Ovary (tissue), 10 donors: ENCODE measurements at places on chromosomes 4 and X. TPM values are rescaled to one million over a fixed set of nuclear protein-coding genes. Genes with fewer than 3 reads are reported as not detected.

GRCh38 chrX:14124562-14124961 lies 94.9 kb upstream of the GEMIN8 start:
- H3K4me1 ChIP-seq = no peaks in the 10 kb centered on the region
- no peak overlapping the region for H3K4me3 ChIP-seq
- no peaks in the 10 kb centered on the region for H3K36me3 ChIP-seq
- H3K27ac ChIP-seq = no peak overlapping the region
- DNase-seq = no peak

GRCh38 chr4:56803471-56803870 lies 18.0 kb downstream of the SPINK2 start:
- no peak overlapping the region for H3K27ac ChIP-seq
- H3K4me1 ChIP-seq = no peaks in the 10 kb centered on the region
- no peak for DNase-seq
- H3K27me3 ChIP-seq = no peaks in the 10 kb centered on the region
- no peaks in the 10 kb centered on the region for H3K36me3 ChIP-seq
- H3K4me3 ChIP-seq = no peak overlapping the region

DNA sequence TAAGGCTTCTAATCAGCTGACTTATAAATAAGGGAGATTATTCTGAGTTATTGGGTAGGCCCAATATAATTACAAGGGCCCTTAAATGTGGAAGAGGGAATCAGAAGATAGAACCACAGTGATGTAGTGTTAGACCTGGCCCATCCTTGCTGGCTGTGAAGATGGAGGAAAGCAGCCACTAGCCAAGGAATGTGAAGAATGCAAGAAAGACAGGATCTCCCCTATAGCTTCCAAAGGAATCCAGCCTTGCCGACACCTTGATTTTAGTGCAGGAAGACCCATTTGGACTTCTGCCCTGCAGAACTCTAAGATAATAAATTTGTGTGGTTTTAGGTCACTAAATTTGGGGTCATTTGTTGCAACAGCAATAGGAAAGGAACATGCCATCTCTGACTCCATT lies 150.6 kb downstream of the SPATA18 start:
- H3K4me1 ChIP-seq = no peaks in the 10 kb centered on the region
- no peak overlapping the region for H3K27ac ChIP-seq
- DNase-seq = no peak
- H3K4me3 ChIP-seq = no peak overlapping the region

- peaks cover 4% of the 10 kb centered on the region for H3K4me1 ChIP-seq
- DNase-seq = peak; percentile 74
- no peaks in the 10 kb centered on the region for H3K27me3 ChIP-seq
- H3K4me3 ChIP-seq = peak within 1 kb of the TSS; percentile 49
- H3K36me3 ChIP-seq = no peaks in the 10 kb centered on the region
- peak within 1 kb of the TSS; percentile 91 for H3K27ac ChIP-seq
Observed at GRCh38 chrX:54807524-54808108, at the start of gene MAGED2. Gene MAGED2 (plus strand): TSS chrX:54807745. CDS start chrX:54809332, 1,587 bp downstream.

DNA sequence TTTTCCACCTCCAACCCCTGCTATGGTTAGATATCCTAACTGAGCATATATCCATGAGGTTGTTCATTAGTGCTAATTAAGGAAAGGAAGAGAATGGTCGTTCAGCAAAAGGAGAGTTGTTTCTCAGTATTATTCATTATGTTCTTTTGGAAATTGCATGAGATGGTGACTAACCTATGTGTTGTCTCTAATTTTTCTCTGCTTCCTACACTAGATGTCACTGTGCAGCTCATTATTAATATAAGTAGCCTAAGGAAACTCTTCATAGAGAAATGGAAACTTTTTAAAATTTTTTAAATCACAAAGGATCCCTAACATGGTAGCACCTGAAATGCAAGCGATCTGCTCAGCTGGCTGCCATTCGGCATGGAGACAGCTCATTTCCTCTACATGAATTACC lies 67.7 kb upstream of the FAM9A start:
- no peaks in the 10 kb centered on the region for H3K27me3 ChIP-seq
- no peak overlapping the region for H3K27ac ChIP-seq
- H3K36me3 ChIP-seq = no peaks in the 10 kb centered on the region
- H3K4me1 ChIP-seq = no peaks in the 10 kb centered on the region

DNA sequence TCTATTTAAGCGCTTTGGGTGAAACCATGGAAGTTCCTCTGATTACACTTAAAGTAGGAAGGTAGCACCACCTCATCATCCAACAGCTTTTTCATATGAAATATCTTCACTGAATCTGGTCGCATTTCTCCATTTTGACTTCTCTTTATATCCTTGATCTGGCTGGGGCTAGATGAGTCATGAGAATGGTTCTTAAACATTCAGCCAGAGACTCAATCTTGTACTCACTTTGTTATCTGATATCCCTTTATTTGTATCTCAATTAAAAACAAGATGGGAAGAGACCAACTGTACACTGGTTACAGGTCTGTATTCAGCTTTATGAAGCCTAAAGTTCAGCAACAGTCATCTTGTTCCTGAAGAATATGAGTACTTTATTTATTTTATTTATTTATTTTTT lies 84.9 kb downstream of the CBLL2 start:
- no peak overlapping the region for H3K4me3 ChIP-seq
- H3K27ac ChIP-seq = no peak overlapping the region
- H3K27me3 ChIP-seq = no peaks in the 10 kb centered on the region
- no peak for DNase-seq
- H3K4me1 ChIP-seq = no peaks in the 10 kb centered on the region
- no peaks in the 10 kb centered on the region for H3K36me3 ChIP-seq

DNA sequence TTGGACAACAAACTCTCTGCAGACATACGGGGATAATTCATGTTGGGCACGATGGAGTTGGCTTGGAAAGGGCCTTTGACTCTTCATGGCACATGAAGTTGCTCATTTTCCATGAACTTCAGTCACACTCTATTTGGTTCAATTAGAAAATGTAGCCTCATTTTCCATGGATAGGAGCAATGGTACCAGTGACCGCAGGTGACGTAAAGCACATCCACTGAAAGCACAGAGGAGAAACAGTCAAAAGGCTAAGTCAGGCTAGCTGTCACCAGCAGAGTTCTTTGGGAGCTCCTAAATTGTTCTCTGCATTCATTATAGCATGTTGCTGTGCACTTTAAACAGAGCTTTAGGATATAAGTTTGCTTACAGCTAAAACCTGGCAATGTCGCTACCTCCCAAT lies 39.9 kb upstream of the MAP3K15 start:
- no peaks in the 10 kb centered on the region for H3K36me3 ChIP-seq
- H3K4me3 ChIP-seq = no peak overlapping the region
- H3K27ac ChIP-seq = no peak overlapping the region
- no peaks in the 10 kb centered on the region for H3K27me3 ChIP-seq
- no peaks in the 10 kb centered on the region for H3K4me1 ChIP-seq

- H3K36me3 ChIP-seq = no peaks in the 10 kb centered on the region
- no peak overlapping the region for H3K27ac ChIP-seq
- no peak for DNase-seq
- no peaks in the 10 kb centered on the region for H3K27me3 ChIP-seq
Observed at GRCh38 chr4:80054375-80054774, 18.7 kb downstream of the ANTXR2 start.

- H3K27ac ChIP-seq = no peak overlapping the region
- no peaks in the 10 kb centered on the region for H3K36me3 ChIP-seq
- no peaks in the 10 kb centered on the region for H3K4me1 ChIP-seq
- no peak overlapping the region for H3K4me3 ChIP-seq
- DNase-seq = no peak
Observed at GRCh38 chrX:64187762-64188150, 17.8 kb downstream of the AMER1 start.

DNA sequence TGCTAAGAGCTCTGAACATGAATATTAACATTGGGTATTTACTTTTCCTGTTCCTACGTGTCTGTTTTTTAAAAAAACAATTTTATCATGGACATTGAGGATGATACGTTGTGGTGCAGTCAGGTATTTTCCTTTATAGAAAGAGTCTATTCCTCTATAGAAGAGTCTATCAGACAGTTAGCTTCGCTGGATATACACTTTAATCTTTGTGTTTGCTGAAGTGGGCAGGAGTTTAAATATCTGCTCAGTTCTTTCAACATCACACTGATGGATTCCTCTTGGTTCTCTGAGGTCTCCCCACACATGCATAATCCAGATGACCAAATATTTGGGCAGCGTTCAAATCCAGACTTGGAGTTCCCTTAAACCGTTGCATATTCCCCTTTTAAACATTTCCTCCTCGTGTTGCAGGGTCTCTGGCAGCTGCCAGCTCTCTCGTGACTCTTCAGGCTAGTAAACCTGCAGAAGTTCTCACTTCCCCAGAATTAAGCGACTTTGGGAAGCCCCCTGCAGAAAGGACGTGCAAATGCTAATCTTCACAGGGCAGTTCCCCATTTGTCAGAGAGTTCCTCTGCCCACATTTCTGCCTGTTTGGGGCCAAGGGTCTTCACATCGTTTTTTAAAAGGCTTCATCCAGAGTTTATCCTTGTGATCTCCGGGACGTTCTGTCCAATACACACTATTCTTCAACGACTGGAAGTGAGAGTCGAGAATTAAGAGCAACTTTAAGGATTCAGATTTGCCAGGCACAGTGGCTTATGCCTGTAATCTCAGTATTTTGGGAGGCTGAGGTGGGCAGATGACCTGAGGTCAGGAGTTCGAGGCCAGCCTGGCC lies 20.5 kb upstream of the DHRSX start:
- no peak for DNase-seq
- H3K36me3 ChIP-seq = no peaks in the 10 kb centered on the region
- H3K27me3 ChIP-seq = no peaks in the 10 kb centered on the region
- H3K4me3 ChIP-seq = no peak overlapping the region

DNA sequence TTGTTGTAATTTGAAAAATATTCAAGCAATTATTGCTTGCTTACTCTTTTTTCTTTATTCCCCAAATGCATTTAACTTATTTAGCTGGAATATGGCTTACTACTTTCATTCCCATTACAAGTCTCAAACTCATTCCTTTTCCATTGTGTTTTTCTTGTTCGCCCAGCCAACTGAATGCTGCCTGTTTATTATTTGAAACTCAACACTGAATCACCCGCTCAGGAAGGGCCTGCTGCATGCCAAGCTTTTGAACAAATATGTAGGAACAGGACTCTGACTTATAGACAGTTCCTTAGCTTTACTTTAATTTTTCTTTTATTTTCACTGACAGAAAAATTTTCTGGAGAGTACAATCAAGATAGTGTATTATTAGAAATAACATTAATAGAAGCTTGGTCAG lies 12.9 kb downstream of the PCDH18 start:
- no peaks in the 10 kb centered on the region for H3K27me3 ChIP-seq
- H3K4me1 ChIP-seq = no peaks in the 10 kb centered on the region
- DNase-seq = no peak
- no peak overlapping the region for H3K27ac ChIP-seq
- no peaks in the 10 kb centered on the region for H3K36me3 ChIP-seq

- no peak for DNase-seq
- no peak overlapping the region for H3K4me3 ChIP-seq
- no peaks in the 10 kb centered on the region for H3K27me3 ChIP-seq
- no peak overlapping the region for H3K27ac ChIP-seq
Observed at GRCh38 chr4:122662701-122663100, 41.8 kb upstream of the IL21 start.

GRCh38 chr4:181793096-181793495 lies 450.1 kb upstream of the TENM3 start:
- no peaks in the 10 kb centered on the region for H3K4me1 ChIP-seq
- H3K4me3 ChIP-seq = no peak overlapping the region
- no peak overlapping the region for H3K27ac ChIP-seq
- H3K27me3 ChIP-seq = no peaks in the 10 kb centered on the region

- no peak overlapping the region for H3K4me3 ChIP-seq
- H3K4me1 ChIP-seq = no peaks in the 10 kb centered on the region
- DNase-seq = no peak
Observed at GRCh38 chr4:74433043-74433442, 11.9 kb upstream of the AREG start.

GRCh38 chrX:106862972-106863688 lies 40.0 kb downstream of the RIPPLY1 start:
- no peaks in the 10 kb centered on the region for H3K36me3 ChIP-seq
- no peak overlapping the region for H3K27ac ChIP-seq
- no peak overlapping the region for H3K4me3 ChIP-seq
- H3K27me3 ChIP-seq = no peaks in the 10 kb centered on the region

GRCh38 chr4:139903845-139904244 lies 238.2 kb downstream of the MGST2 start:
- H3K27me3 ChIP-seq = no peaks in the 10 kb centered on the region
- H3K4me1 ChIP-seq = peaks cover 4% of the 10 kb centered on the region

DNA sequence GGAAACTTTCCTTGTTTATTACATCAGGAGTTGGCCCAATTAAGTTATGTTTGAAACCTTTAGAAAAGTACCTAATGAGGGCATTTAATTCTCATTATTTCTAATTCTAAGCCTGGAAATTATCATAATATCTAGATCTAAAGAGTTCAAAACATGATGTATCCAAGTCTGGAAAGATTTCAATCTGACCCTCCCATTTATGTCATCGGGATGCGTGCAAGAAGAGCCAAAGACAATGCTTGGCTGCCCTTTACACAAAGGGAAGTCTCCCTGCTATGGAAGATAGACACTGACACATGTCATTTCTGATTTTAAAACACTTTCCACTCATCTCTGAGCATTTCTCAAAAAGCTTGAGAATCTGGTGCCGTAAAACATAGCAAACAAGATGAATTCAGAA lies 222.4 kb downstream of the ANTXR2 start:
- H3K27me3 ChIP-seq = no peaks in the 10 kb centered on the region
- no peaks in the 10 kb centered on the region for H3K36me3 ChIP-seq
- no peak overlapping the region for H3K27ac ChIP-seq
- no peaks in the 10 kb centered on the region for H3K4me1 ChIP-seq
- no peak overlapping the region for H3K4me3 ChIP-seq

- H3K27ac ChIP-seq = no peak overlapping the region
- no peaks in the 10 kb centered on the region for H3K36me3 ChIP-seq
- H3K4me1 ChIP-seq = no peaks in the 10 kb centered on the region
- no peak overlapping the region for H3K4me3 ChIP-seq
- DNase-seq = no peak
Observed at GRCh38 chr4:26126143-26126718, 194.6 kb upstream of the RBPJ start.

The PRDM5 gene
- polyA plus RNA-seq = 8.1 TPM

The FAM47E gene
- polyA plus RNA-seq = 0.36 TPM

The ANXA3 gene
- 10.2 TPM for polyA plus RNA-seq

The XK gene
- polyA plus RNA-seq = 0.42 TPM

The FGF16 gene
- 0.28 TPM for polyA plus RNA-seq

The KCTD8 gene
- polyA plus RNA-seq = 1.3 TPM

The GLRA3 gene
- not detected for polyA plus RNA-seq

The PAGE4 gene
- 8.0 TPM for polyA plus RNA-seq

The NLGN3 gene
- 5.2 TPM for polyA plus RNA-seq

The RS1 gene
- polyA plus RNA-seq = not detected

The MAB21L2 gene
- polyA plus RNA-seq = not detected

The ALPK1 gene
- 6.8 TPM for polyA plus RNA-seq
